ENCODE measurements at places on chromosomes 2 and 18.

GRCh38 chr2:233832869-233833311 is 21.4 kb downstream of the HJURP start:
- DNase-seq = no peak

GRCh38 chr2:173550143-173550542 is 195.5 kb downstream of the CDCA7 start:
- no peak for DNase-seq

DNA sequence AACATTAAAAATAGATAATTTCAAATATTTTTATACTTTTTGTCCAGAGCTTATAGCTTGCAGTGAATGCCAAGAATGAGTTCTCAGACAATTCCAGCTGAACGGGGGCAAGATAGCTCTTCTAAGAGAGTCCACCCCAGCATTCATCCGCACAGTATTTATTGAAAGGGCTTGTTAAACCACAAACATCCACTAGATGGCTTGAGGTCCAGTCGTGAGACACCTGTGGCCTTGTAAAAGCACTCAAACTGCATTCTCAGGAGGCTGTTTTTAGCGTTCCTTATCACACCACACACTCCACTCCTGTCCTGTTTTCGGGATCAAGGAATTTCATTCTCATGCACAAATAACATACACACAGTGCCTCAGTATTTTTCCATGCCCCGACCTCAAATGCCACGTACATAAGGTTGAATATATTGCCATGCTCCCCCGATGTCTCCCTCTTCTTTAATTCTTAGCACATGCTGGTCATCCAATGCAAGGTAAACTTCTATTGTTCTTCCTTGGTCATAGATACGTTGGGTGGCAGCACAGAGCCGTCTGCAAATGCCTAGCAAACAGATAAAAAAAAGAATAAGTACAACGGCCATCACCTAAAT is 47.4 kb downstream of the DNAJC10 start:
- DNase-seq = no peak

DNA sequence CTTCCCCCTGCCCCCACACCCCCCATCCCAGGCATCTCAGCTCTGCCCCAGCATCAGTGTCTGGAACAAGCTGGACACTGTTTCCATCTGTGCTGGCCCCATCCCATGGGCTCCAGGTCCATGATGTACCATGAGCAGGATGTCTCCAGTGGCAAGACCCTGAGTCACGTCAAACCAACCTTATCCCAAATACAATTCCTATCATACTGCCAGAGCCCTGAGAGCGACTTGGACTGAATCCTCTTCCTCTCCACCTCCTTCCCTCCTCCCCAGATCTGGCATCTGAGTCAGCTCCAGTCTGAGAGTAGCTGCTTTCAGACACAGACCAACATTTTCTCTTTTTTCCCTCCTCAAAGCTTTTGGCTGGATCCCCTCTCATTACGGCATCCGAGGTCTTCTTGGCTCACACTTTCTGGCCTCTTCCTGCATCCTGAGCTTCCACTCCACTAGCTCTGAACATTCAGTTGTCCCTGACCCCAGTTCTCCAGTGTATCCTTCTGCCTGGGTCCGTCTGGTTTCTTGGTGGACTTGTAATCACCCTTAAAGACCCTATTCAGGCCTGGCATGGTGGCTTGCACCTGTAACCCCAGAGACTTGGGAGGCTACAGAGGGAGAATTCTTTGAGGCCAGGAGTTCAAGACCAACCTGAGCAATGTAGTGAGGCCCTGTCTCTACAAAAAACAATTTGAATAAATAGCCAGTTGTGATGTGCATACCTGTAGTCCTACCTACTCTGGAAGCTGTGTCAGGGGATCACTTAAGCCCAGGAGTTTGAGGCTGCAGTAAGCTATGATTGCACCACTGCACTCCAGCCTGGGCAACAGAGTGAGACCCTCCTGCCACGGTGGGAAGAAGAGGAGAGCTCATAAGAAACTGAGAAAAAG is 68.3 kb downstream of the ACKR3 start:
- no peak for DNase-seq

GRCh38 chr2:127859712-127860085 is 1.7 kb upstream of the POLR2D start:
- peak; percentile 49 for DNase-seq

GRCh38 chr18:41647914-41648313 is 307.1 kb upstream of the PIK3C3 start:
- no peak for DNase-seq

DNA sequence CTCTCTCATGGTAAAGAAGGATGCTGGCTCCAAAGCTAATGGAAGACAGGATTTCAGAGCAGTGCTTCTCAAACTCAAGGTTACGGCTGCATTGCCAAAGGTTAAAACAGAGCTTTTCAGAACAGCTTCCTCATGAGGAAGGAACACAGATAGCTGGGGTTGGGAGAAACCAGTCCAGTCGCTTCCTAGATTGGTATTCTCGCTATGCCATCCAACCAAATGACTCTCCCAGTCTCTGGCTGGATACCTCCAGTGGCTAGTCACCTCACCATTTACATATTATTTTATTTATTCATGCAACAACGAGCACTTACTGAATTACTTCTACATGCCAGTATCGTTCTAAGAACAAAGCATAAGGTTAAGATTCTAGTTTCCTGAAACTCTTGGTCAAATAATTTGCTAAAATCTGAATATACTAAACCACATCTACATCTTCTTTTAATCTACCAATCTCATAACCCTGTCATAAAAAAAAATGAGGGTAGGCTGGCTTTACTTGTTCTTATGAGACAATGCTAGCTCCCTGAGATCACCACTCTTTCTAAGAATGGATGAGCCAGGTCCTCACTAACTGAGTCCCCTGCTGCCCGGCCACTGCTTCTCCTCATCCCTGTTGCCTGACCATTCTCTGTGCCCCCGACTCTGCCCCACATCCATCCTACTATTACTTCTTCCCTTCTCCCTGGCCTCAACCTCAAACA is 20.4 kb downstream of the KDSR start:
- DNase-seq = no peak

- no peak for DNase-seq
These were observed 424.8 kb downstream of the HRH4 start for GRCh38 chr18:24885276-24885675.

GRCh38 chr2:237295889-237296480 is 118.0 kb downstream of the COL6A3 start:
- no peak for DNase-seq

DNA sequence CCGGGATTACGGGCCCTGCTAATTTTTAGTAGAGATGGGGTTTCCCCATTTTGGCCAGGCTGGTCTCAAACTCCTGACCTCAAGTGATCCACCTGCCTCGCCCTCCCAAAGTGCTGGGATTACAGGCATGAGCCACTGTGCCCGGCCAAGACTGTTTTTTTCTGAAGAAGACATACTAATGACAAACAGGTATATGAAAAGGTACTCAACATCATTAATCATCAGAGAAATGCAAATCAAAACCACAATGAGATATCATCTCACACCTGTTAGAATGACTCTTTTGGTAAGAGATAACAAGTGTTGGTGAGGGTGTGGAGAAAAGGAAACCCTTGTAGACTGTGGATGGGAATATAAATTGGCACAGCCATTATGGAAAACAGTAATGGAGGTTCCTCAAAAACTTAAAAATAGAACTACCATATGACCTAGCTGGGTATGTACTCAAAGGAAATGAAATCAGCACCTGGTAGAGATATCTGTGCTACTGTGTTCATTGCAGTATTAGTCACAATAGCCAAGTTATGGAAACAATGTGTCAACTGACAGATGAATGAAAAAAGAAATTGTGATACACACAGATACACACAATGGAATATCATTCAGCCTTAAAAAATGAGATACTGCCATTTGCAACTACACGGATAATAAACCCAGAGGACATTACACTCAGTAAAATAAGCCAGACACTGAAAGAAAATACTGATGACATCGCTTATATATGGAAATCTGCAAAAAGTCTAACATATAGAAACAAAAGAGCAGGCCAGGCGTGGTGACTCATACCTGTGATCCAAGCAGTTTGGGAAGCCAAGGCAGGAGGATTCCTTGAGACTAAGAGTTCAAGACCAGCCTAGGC is 20.8 kb downstream of the SOS1 start:
- no peak for DNase-seq

- no peak for DNase-seq
These were observed 66.6 kb downstream of the ABCG8 start for GRCh38 chr2:43905371-43905803.

- DNase-seq = no peak
These were observed 24.0 kb upstream of the TMEM37 start for GRCh38 chr2:119407430-119408220.

DNA sequence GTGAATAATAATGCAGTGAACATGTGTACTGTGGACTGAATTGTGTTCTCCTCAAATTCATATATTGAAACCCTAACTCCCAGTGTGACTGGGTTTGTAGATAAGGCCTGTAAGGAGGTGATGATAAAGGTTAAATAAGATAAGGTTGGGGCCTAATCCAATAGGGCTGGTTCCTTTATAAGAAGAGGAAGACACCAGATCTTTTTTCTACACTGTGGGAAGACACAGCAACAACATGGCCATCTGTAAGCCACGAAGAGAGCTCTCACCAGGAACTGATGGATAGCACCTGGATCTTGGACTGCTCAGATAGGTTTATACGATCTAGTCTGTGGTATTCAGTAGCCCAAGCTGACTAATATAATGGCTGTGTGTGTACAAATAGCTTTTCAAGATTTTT is 66.8 kb downstream of the BMPR2 start:
- DNase-seq = no peak
